ENCODE measurements at places on chromosomes 6 and 20.
A peak's percentile ranks its signal among the peaks of the same experiment; 100 is the strongest.

DNA sequence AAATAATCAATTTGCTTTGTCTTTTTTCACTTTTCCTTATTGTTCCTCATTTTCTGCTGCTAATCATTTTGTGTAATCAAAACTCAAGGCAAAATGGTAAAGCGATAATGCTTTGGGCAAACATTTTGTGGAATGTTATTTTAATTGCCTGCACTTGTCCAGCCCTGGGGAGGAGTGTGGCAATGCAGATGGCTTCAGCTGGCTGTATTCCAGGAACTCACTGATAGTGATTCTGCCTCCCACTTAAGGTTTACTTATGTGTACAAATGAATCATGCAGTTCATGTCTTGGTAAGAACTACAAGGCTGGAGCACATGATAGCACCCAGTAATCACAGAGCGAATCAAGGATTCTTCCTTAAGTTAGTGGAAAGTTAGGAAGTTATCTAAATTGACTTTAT lies 107.8 kb downstream of the COL19A1 start:
- DNase-seq: no peak

- DNase-seq: no peak
Measured at GRCh38 chr20:61850926-61851900, 214.5 kb downstream of the TAF4 start.

DNA sequence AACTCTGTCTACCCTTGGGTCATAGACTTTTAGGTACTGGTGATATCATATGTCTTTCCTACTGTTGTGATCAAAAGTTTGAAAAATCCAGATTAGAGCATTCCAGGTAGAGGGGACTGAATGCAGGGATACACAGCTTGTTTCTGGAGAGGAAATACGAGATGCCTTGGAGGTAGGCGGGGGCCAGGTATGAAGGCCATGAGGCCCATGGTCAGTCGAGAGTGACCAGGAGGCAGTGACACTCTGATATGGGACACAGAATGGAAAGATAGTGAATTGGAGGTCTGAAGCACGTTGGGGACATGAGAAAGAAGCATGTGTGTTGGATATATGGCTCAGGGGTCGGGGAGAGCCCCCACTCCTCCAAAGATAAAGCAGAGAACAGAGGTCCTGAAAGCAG lies 16.1 kb upstream of the SRSF3 start:
- DNase-seq: no peak

DNA sequence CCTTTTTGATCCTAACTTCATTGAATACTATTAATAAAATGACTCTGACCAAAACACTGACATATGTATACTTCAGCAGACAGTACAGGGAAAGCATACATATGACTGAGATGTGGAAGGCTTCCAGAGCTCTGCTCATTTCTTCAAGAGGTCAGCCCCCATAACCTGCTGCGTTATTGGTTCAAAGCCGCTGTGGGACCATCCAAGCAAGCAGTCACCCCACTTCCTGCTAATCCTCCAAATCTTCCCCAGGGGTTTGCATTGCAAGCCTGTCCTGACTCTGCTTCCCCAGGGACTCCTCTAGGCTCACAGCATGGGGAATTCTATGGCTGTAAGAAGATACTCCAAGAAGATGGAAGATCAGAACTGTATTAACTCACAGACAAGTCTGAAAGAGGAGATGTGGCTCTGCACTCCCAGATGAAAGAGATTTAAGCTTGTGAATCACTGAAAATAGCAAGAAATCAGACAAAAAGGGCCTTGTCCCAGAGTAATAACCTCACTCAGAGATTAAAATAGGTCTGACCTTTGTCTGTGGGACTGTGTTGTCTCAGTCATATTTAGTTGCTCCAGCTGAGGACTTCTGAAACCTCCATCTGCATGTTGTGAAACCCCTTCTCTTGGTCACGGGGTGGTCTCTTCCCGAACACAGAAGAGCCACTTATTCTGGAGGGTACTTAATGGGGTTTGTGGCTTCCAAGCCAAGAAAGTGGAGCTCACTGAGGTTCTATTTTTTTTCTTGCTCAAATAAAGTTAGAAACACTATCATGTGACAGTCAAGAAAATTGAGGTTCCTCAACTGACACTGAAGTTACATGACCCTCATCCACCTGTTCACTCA lies 101.5 kb upstream of the MARCKS start:
- DNase-seq: no peak

DNA sequence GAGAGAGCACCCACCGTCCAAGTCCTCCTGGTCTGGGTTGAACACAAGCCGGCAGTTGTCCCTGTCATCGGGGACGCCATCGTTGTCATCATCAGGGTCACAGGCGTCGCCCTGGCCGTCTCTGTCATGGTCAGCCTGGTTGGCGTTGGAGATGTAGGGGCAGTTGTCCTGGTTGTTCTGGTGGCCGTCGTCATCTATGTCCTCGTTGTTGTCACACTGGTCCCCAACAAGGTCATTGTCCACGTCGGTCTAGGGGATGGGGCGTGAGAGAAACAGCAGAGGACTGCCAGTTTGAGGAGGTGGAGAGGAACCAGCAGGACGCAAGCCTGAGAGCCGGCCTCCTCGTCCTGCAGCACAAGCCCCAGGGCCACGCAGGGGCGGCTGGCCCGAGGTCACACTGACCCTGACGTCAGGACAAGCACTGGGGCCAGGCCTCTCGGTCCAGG lies 28.5 kb downstream of the THBS2 start:
- DNase-seq: no peak

GRCh38 chr6:135179372-135179771 lies 1.7 kb upstream of the MYB start:
- DNase-seq: peak; percentile 31

GRCh38 chr6:37788259-37788658 lies 31.3 kb upstream of the ZFAND3 start:
- no peak for DNase-seq

DNA sequence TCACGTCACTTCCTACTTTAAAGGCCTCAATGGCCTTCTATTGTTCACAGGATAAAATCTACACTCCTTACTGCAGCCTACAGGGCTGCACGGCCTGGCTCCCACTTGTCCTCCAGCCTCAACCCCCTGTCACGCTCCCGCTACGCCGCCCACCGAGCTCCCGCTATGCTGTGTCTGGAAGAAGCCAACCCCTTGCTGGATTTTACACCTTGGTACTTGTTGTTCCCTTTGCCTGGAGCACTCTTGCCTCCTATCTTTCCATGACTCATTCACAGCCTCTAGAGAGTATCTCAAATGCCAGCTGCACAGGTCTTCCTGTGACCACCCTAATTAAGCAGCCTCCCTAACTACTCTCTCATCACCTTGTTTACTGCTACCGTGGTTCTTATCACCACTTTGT lies 259.9 kb downstream of the PRKN start:
- no peak for DNase-seq

- DNase-seq: peak; percentile 64
Measured at GRCh38 chr20:45052698-45053429, 48.1 kb downstream of the KCNS1 start.

- peak; percentile 52 for DNase-seq
Measured at GRCh38 chr6:15285682-15286294, 39.9 kb downstream of the JARID2 start.

GRCh38 chr6:124879992-124880355 lies 82.3 kb upstream of the RNF217 start:
- no peak for DNase-seq

DNA sequence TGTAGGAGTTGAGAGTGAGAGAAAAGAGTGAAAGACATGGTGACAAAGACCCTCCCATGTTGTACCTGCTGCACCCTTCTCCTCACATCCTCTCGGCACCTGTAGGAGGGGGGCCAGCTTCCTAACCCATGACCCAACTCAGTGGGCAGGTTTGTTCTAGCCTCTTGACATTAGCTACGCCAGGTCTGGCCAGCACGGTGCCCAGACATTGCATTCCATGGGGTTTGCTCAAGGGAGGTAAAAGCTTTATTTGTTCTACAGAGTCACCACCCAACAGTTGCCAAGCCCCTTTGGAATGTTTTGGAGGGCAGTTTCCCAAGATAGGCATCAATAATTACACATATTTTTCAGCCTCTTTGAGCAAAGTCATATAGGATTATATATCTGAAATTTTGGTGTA lies 22.7 kb upstream of the TGM6 start:
- no peak for DNase-seq

DNA sequence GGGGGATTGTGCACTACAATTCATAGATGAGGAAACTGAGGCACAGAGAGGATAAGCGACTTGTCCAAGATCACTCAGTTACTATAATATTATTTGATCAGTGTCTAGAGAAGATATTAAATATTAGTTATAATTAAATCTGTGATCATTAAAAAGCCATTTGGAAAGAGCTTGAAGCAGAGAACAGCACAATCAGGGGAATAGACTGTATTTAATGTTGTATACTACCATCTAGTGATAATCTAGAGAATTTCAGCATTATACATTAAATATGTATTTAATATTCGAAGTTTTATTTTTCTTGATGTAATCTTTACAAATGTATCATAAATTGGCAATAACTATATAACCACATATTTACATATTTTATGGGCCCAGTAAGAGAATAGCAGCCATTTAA lies 20.1 kb upstream of the MTCL3 start:
- DNase-seq: peak; percentile 38

DNA sequence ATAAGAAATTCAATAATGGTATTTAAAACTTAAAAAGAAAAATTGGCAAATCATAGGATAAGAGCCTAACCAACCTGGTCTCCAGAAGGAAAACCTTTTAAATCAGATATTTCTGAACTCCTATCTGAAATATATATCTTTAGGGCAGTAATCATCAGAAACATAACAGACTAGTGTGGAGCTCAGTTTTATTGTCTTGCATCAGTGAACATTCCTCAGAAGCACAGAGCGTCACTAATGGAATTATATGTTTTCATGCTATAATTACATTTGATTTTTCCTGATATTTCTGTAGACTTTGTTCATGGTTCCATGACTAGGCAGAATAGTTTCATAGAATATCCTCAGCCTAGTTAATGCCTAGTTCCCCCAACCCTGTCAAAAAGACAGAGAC lies 262.2 kb downstream of the EYA4 start:
- no peak for DNase-seq

- no peak for DNase-seq
Measured at GRCh38 chr6:34301408-34301807, 52.6 kb upstream of the SMIM29 start.

- no peak for DNase-seq
Measured at GRCh38 chr6:114007516-114007915, 36.6 kb upstream of the HDAC2 start.

GRCh38 chr6:138378463-138378862 lies 758 bp downstream of the SMIM28 start:
- no peak for DNase-seq

GRCh38 chr6:25697537-25698340 lies 45.7 kb downstream of the SCGN start:
- DNase-seq: no peak

GRCh38 chr20:16390991-16391390 lies 182.3 kb downstream of the KIF16B start:
- no peak for DNase-seq

- peak; percentile 80 for DNase-seq
Measured at GRCh38 chr6:106608080-106608668, 21.1 kb downstream of the RTN4IP1 start.

GRCh38 chr20:61980647-61981583 lies 84.8 kb downstream of the TAF4 start:
- DNase-seq: peak; percentile 37

DNA sequence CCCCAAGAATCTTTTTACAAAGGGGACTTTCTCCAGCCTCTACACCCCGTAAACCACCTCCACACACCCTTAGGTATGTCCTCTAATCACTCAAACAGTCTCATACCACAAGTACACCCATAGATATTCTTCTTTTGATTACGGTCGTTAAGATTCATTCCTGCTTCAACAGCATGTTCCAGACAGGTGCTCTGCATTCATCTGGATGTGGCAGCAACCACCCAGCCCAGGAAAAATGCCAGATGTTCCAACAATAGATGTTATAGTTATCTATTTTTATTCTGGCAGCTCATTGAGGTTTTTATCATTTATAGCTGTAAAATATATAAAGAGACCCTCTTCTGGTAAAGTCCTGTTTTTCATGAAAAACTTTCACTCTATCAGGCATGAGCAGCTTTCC lies 60.7 kb downstream of the SIM1 start:
- DNase-seq: no peak

- no peak for DNase-seq
Measured at GRCh38 chr20:52481443-52481842, 289.9 kb upstream of the ZFP64 start.

GRCh38 chr6:41694815-41695526 lies 40.4 kb downstream of the TFEB start:
- no peak for DNase-seq
